NCI-H1417 treated with DMSO at 0.1 percent for 48 hours (cell line): ENCODE measurements at places on chromosomes 5 and 9.

- DNase-seq = no peak
Observed at GRCh38 chr9:96232539-96233241, 69.3 kb downstream of the HSD17B3 start.

DNA sequence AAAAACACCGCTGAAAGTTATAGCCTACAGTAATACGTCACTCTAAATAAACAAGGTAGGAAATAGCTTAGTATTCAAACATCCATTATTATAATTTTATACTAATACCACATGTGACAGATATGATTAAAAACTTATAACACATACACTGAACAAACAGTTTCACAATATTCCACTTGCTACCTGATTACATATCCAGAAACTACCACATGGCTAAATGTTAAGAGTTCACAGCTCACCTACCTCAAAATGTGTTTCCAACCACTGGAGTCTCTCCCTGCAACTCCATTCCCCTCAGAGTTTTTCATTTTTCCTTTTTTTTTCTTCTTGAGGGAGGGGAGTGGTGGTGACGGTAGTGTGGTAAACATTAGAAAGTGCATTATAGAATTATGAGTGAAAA lies 12.1 kb downstream of the RICTOR start:
- no peak for DNase-seq

GRCh38 chr5:3310541-3311261 lies 284.9 kb upstream of the IRX1 start:
- DNase-seq = no peak

GRCh38 chr9:107488375-107489143 lies 1.0 kb downstream of the KLF4 start:
- no peak for DNase-seq

DNA sequence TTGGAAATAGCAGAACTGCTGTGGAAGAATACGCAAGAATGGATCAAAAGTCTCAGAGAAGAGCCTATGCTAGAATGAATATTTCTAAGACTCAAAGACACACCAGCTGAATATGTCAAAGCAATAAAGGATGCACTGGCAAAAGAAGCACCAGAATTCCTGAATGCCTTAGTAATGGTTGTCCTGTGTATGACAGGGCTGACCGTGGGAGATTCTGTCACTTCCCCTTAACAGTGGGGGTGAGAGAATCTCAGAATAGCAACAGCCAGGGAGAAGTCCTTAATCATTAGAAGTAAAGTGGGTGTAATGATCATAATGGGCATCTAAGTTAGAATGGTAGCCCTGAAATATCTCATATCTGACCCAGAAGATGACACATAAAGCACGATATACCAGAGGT lies 14.6 kb upstream of the PRR16 start:
- DNase-seq = no peak

GRCh38 chr5:71719063-71719964 lies at the start of gene CARTPT:
CARTPT (plus strand) TSS chr5:71719275; CDS start chr5:71719294, 19 bp downstream.
- DNase-seq = no peak

DNA sequence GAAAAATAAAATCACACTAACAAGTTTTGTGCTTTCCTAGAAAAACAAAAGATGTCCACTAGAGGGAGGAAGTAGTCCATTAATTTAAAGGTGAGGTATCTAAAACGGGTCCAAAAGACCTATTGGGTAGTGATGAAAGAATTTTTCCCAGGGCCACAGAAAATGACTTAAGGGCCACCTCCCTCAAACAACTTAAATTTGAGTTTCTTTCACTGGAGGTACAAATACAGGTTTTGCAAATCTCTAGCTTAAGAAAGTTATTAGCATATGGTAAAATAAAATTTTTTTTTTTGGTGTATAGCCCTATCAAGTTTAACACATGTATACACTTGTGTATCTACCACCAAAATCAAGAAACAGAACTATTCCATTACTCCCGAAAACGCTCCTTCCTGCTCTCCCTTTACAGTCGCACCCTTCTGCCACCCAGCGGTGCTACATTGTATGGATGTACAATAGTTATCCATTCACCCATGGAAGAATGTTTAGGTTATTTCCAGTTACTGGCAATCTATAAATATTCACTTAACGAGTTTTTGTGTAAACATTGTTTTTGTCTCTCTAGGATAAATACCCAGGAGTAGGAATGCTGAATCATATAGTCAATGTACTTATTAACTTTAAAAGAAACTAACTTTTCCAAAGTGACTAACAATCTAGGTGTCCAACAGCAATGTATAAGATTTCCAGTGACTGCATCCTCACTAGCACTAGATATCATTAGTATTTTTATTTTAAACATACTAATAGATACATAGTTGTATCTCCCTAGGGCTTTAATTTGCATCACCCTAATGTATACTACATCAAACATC lies 21.9 kb downstream of the DEPDC1B start:
- DNase-seq = no peak

- no peak for DNase-seq
Observed at GRCh38 chr9:132742821-132743311, 72.6 kb downstream of the GTF3C4 start.

GRCh38 chr9:114733816-114734215 lies 51.8 kb upstream of the TEX48 start:
- no peak for DNase-seq
